ENCODE measurements at places on chromosomes 4 and X.

GRCh38 chr4:40763228-40763716 lies 13.5 kb downstream of the NSUN7 start:
- no peak for DNase-seq

GRCh38 chr4:169268951-169269760 lies 1.6 kb downstream of the SH3RF1 start:
- peak; percentile 71 for DNase-seq

- DNase-seq = no peak
These were observed 4.4 kb upstream of the PRKX start for GRCh38 chrX:3717742-3718420.

- no peak for DNase-seq
These were observed 95.6 kb downstream of the PHOX2B start for GRCh38 chr4:41652971-41653370.

GRCh38 chrX:107602694-107603239 lies 25.5 kb upstream of the PRPS1 start:
- DNase-seq = no peak

GRCh38 chr4:162869157-162869556 lies 297.5 kb downstream of the NAF1 start:
- no peak for DNase-seq

DNA sequence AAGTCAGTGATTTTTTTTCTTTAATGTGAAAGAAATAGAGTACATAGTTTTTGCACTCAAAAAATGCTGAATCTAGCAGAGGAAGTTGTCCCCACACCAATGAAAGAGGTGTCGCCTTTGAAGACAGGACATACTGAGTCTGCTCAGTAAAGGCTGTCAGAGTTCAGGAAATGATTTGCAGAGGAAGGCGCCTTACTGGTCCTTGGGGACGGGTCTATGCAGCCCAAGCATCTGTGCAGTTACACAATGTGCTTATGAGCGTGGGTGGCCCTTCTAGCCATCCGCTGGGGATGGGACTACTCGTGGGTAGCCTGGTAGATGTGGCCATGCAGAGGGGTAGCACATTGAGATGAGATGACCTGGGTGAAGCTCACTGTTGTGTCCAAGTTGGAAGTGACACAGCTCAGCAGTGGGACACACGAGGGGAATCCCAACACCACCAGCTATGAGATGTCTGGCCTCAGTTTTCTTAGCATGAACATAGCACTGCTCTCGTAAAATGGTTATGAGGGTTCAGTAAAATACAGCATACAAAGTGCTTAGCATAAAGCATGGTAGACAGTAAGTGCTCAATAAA lies 116.5 kb upstream of the RBPJ start:
- DNase-seq = no peak

- no peak for DNase-seq
These were observed 36.4 kb downstream of the TMEM131L start for GRCh38 chr4:153502584-153502983.

DNA sequence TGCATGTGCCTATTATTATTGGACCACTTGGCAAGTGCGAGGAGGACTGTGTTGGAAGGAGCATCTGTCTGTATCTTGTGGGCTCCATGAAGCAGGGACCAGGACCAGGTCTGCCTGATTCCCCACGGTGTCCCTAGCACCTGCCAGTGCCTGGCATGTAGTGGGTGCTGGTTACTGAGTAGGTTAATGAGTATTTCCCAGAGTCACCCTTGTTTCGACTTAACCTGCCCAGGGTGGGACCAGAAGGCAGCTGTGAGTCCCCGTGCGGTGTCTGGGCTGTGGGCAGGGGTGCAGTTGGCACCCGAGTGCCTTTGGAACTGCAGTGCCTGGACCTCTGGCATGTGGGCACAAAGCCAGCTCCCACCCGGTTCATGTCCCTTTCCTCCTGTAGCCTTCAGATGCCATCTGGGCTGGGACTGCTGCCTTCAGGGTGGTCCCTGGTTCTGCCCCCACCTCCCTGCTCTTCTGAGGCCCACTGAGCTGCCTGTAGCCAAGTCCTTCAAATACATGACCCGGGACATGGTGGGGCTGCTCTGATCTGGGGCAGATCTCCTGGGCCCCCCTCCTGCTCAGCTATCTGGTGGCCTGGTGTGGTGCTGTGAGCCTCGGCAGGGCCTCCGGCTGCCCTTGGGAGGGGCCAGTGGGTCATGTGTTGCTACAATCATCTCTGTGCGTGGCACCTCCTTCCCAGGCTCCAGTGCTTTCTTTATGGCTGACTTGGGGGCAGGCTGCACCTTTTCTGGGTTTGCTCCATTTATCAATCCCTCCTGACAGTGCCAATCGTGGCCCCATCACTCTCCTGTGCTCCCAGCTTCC lies 53.0 kb upstream of the SORCS2 start:
- DNase-seq = no peak

GRCh38 chrX:53678667-53679066 lies 7.9 kb downstream of the HUWE1 start:
- no peak for DNase-seq

GRCh38 chrX:16039834-16040233 lies 83.5 kb upstream of the GRPR start:
- no peak for DNase-seq

DNA sequence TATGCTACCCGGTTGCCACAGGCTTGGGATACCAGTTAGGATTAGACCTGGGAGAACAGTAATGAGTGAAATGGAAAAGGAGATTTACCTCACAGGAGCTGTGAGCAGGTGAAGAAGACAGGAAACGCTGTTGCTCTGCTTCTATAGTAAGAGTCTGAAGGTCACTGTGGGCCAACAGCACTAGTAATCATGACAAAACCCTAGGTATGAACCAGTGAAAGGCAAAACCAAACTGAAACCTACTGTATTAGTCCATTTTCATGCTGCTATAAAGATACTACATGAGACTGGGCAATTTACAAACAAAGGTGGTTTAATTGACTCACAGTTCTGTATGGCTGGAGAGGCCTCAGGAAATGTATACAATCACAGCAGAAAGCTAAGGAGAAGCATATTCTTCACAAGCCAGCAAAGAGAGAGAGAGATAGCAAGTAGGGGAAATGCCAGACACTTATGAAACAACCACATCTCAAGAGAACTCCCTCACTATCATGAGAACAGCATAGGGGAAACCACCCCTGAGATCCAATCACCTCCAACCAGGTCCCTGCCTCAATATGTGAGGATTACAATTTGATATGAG lies 736.7 kb upstream of the INTU start:
- DNase-seq = no peak

- no peak for DNase-seq
These were observed 27.3 kb downstream of the COL25A1 start for GRCh38 chr4:109275066-109275745.

GRCh38 chr4:15714141-15714540 lies 11.3 kb downstream of the BST1 start:
- no peak for DNase-seq

DNA sequence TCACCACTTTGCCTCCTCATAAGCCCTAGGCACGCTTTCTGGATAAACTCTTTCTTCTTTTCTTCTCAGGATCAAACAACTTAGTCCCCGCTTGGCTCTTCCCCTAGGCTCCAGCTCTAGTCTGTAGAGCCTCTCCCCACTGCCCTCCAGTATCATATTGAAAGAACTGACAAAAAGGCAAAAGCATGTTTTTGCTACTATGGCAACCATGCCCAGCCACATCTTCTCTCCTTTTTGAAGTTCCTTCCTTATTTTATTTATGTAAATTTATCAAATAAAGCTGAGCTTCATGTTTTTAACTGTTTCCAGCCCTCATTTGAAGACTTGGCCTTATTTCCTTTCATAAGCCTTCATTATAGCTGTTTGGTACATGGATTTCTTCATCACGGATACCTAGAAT lies 86.0 kb upstream of the LIMCH1 start:
- DNase-seq = no peak

GRCh38 chr4:129676934-129677333 lies 581.0 kb downstream of the C4orf33 start:
- no peak for DNase-seq

DNA sequence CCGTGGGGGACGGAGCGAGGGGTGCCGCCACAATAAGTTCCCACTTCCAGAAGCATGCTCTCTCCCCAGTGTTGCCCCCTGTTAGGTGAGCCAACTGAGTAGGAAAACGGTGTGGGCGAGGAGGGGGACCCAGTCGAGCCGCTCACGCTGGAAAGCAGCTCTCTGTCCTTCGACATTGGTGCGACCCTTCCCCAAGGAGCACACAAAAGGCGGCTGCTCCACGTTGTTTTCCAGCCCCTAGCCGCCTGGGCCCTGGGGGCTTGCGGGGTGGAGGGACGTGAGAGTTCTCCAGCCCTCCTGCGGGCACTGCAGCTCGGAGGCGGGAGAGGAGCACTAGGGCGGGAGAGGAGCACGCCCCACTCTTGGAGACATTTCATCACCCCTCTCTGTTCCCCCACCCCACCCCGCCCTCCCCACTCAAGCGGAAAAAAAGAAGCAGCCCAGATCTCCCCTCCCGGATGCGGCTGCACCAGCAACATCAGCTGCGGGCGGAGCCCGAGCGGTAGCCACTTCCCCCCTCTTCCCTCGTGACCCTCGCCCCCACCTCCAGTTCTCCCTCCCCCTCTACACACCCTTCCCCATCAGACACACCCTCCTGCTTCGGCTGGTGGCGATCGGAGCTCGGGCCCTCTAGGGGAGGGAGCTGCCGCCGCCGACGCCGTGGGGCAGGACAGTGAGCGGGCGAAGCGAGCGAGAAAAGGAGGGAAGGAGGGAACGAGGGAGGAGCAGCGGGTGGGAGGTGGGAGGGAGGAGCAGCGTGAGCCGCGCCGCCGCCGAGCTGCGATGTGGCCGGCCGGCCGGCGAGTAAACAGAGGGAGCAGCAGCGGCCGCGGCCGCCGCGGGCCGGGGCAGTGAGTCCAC lies at the start of gene DOCK11:
DOCK11 (plus strand) TSS at position 755 of the 861 bp plus-strand sequence. CDS start 157 bp downstream, outside the sequence.
- DNase-seq = peak; percentile 57

- no peak for DNase-seq
These were observed 130.8 kb upstream of the BMPR1B start for GRCh38 chr4:94626942-94627341.

GRCh38 chr4:76584241-76585152 lies 149.5 kb downstream of the SHROOM3 start:
- no peak for DNase-seq

- DNase-seq = no peak
These were observed 127.9 kb downstream of the SHROOM3 start for GRCh38 chr4:76562836-76563453.

DNA sequence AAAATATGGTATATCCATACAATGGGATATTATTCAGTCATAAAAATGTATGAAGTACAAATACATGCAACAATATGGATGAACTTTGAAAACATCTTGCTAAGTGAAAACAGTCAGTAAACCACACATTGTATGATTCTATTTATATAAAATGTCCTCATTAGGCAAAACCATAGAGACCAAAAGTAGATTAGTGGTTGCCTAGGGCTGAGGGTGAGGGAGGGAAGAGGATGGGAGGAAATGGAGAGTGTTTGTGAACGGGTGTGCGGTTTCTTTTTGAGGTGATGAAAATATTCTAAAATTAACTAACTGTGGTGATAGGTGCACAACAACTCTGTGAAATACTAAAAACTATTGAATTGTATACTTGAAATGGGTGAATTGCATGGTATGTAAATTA lies 29.6 kb downstream of the TEX11 start:
- DNase-seq = no peak

DNA sequence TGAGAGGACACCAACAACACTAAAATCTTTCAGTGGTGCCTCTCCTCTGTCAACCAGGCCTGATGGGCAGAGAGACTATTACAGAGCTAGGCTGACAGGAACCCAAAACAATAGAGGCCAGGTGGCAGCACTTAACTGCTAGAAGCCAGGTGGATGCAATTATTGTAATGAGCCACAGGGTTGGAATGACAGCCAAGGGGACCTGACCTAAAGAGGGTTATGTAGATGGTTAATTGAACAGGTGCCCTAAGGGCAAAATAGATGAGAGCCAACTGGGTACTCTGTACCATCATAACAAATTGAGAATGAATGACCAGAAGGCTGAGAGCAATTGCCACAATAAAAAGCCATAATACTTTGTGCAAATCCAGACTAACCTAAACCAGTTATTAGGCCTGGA lies 24.7 kb upstream of the FRAS1 start:
- no peak for DNase-seq

- DNase-seq = no peak
These were observed 281.4 kb downstream of the LDB2 start for GRCh38 chr4:16617011-16617410.

- no peak for DNase-seq
These were observed 162.4 kb downstream of the ASB9 start for GRCh38 chrX:15107367-15107988.

DNA sequence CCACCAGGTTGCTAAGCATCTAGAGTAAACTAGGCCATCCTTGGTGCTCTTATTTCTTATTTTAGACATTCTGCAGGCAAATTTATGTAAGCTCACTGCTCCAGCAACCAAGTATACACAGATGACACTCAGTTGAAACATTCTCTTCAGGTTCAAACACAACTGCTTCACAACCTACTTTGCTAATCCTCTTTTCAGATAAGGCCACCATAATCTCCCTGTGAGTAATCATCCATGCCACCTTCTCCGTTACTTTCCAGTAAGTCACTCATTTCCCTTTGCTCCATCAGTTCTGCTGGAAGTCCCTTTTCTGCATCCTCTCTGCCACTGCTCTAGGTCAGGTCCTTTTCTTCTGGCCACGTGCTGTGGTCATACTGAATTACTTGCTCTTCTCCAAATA lies 120.2 kb upstream of the WDFY3 start:
- no peak for DNase-seq
